Dermis microvascular lymphatic vessel endothelial cell (primary cell): ENCODE measurements at places on chromosomes 5 and 9.
A peak's percentile ranks its signal among the peaks of the same experiment; 100 is the strongest.

DNA sequence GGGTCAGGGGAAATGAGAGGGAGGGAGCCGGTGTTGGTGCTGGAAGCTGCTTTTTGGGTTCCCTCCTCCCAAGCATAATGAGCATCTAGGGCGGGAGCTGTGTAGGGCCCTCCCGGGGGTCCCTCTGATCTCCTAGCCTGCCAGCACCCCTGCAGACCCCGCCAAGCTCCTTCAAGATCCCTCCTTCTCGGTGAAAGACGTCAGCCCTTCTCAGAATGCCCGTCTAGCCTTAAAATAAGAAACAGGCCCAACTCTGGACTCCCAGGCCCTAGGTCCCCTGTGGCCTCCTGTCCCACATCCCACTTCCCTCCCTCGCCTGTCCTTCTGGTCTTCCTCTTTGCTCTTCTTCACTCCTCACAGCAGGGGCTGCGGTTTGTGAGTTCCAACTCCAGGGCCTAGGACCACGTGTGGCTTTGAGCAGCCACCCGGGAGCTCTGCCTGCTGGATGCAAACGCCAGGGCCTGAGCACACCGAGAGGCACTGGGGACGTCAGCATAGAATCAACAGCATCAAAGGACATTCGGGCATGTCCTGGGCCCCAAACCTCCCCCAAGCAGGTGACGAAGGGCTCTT lies 8.8 kb upstream of the SCGB3A1 start:
- DNase-seq = no peak

GRCh38 chr5:147935032-147935431 lies 28.7 kb upstream of the C5orf46 start:
- peak; percentile 66 for DNase-seq

GRCh38 chr9:111272581-111272980 lies 57.4 kb downstream of the OR2K2 start:
- no peak for DNase-seq

DNA sequence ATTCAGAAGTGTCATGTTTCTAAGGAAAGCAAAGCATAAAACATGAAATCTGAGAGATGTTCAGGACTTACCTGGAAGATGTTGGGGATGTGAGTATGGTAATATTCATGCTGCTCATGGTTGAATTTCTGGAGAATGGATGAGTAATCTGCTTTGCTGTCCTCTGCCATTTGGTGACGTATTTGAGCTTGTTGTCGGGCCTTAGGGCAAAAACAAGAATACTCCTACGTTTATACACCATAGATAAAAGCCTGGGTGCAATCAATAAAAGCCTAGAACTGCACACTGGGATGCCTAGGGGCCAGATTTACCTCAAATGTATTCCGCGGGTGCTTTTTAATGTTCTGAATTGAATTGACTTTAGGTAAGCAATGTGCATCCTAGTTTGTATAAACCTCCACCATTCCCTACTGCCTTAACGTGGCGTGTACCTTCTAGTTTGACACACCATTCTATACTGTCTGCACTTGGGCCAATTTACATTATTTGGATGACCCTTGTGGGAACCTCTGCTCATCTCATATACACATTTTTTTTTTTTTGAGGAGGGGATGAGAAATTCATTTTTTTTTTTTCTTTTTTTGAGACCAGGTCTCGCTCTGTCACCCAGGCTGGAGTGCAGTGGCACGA lies 94.4 kb downstream of the USP20 start:
- DNase-seq = no peak

- DNase-seq = no peak
Measured at GRCh38 chr5:34447424-34447823, 208.7 kb upstream of the RAI14 start.

DNA sequence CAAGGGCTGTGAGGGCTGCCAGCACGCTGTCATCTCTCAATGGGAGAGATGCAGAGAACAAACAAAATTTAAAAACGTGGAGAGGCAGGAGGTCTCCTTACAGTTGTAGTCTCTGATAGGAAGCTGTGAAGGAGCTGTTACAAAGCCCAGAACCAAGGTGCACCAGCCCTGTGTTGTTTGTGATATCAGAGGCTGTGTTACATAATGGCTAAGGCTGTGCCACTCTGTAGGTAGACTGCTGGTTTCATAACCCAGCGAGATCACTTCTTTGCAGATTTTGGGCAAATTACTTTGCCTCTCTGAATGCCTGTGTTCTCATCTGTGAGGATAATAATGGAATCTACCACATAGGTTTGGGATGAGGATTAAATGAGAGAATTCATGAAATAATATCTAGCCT lies 1480.7 kb upstream of the WWC1 start:
- DNase-seq = no peak

GRCh38 chr5:106415541-106415940 lies 1255.2 kb downstream of the EFNA5 start:
- DNase-seq = no peak

- DNase-seq = no peak
Measured at GRCh38 chr5:89181546-89181945, 298.6 kb upstream of the MEF2C start.

DNA sequence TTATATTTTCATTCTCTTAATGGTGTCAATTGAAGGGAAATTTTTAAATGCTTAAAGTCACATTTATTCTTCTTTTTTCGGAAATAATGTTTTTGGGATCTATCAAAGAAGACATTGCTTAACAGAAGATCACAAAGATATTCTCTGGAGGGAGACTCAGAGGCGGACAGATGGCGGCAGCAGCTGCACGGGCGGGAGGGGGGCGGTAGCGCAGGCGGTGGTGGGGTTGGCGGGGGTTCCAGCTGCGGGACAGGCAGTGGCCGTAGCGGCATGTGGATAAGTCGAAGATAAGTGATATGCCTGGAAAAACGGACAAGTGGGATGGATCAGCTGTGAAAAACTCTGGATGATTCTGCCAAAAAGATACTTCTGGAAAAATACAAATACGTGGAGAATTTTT lies 31.6 kb upstream of the ZDHHC11B start:
- no peak for DNase-seq

GRCh38 chr9:80867731-80868130 lies 821.6 kb downstream of the TLE1 start:
- DNase-seq = no peak

GRCh38 chr5:116733991-116734975 lies 159.7 kb upstream of the SEMA6A start:
- no peak for DNase-seq

DNA sequence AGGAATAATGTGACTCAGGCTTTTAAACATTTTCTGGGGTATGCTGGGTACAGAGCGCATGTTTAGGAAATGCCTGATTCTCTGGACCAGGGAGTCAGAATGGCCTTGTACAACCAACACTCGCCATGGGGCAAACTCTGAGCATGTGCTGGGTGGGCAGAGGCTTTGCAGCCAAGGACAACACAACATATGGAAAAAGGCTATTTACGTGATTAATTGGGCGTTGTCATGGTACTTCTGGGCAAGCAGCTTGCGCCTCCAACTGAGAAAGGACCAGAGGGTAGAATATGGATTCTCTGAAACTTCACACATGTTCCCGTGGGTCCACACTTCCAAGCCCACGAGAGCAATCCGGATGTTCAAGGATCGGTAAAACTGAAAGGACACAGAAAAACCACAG lies 49.1 kb downstream of the NIPAL4 start:
- DNase-seq = no peak

GRCh38 chr9:128043467-128043868 lies 23.7 kb downstream of the NAIF1 start:
- DNase-seq = no peak

- no peak for DNase-seq
Measured at GRCh38 chr9:109301012-109301411, 19.8 kb downstream of the EPB41L4B start.

GRCh38 chr9:108756746-108757490 lies 98.9 kb downstream of the ACTL7B start:
- DNase-seq = no peak

GRCh38 chr5:35956429-35956828 lies 18.0 kb upstream of the CAPSL start:
- no peak for DNase-seq

GRCh38 chr5:112472614-112473013 lies 53.5 kb upstream of the EPB41L4A start:
- no peak for DNase-seq

DNA sequence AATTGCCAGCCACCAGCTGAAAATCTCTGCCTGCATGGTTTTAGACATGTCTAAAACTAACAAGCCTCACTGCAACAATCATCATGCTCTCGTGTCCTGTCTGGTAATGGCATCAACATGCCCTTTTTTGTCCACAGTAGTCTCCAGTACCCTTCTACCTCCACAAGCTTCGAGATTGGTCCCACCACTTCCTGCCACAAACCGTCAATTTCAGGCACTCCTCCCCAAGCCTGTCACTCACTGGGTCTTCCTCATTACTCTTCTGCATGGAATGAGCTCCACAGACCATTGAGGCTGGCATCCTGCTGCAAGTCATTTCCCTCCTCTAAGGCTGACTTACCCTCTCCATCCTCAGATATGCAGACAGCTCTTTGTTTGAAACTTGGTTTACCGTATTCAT lies 9.0 kb downstream of the LPAR1 start:
- no peak for DNase-seq
